Sigmoid colon (tissue), 7 donors: ENCODE measurements at places on chromosomes 2 and 18. TPM values are rescaled to one million over a fixed set of nuclear protein-coding genes. Genes with fewer than 3 reads are reported as not detected.

Gene DOK6
- 1.9 TPM for total RNA-seq

Gene MROH2A
- total RNA-seq = not detected

DNA sequence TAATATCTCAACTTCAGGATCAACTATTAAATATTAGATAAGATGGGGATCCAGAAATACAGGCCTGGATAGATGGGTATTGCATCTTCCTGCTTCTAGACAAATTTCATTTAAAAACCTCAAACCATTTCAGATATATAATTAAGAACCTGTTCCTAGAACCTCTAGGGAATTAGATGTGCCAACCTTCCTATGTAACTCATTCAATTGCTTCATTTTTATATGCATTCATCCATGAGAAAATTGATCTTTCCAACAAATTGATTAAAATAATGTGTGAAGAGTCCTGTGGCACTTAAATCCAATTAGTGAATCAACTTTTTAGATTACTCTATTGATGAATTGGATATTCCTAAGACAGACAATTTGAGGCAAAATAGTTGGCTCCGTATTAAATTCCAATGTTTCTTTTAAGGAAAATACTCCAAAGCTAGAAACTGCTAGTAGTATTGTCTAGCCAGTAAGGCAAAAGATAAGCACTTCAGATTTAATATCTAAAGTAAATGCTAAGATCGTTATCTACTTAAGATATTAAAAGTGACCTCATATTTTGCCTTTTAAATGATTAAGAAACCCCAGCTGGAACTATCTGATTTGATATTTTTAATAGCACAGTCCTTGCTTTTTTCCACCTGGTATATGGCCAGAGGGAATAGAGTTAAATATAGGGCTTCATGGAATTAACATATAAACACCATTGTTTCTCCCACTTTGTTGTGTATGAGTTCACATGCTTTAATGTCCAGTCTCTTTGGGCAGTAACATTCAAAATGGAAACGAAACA is 35.8 kb downstream of the DARS1 start:
- H3K36me3 ChIP-seq = no peaks in the 10 kb centered on the region
- no peak for DNase-seq
- H3K27ac ChIP-seq = no peak overlapping the region
- no peaks in the 10 kb centered on the region for H3K27me3 ChIP-seq
- H3K4me1 ChIP-seq = no peaks in the 10 kb centered on the region

- H3K36me3 ChIP-seq = no peaks in the 10 kb centered on the region
- peak overlapping the region; percentile 89 for H3K27ac ChIP-seq
- peak; percentile 88 for DNase-seq
- H3K27me3 ChIP-seq = no peaks in the 10 kb centered on the region
- peaks cover 30% of the 10 kb centered on the region for H3K4me1 ChIP-seq
These were observed 99.8 kb downstream of the SEPTIN10 start for GRCh38 chr2:109513749-109514588.
